T-helper 2 cell treated with Interferon-gamma antibody and Interleukin-4, amounts not matched to agents 5 μg/mL and 100 μg/mL, for 36 hours (primary cell): ENCODE measurements at places on chromosomes 11 and 22.

- DNase-seq: no peak
Observed at GRCh38 chr22:20165421-20165820, 14.6 kb upstream of the CCDC188 start.

DNA sequence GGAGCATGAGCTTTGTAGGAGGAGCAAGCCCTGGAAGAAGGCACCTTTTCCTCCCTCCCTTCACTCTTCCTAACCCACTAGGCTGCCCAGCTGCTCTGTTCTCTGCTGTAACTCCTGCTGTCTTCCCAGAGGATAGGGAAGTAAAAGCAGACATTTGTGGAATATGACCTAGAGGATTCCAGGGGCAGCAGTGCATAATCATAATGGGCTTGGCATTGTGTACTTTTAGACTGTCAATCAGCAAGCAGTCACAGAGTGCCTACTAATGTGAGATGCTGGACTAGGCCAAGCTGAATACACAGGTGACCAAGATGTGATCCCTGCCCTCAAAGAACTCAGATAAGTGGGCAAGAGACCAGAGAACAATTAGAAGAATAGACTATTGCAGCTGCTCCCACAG lies 133.0 kb downstream of the NAV2 start:
- DNase-seq: no peak

DNA sequence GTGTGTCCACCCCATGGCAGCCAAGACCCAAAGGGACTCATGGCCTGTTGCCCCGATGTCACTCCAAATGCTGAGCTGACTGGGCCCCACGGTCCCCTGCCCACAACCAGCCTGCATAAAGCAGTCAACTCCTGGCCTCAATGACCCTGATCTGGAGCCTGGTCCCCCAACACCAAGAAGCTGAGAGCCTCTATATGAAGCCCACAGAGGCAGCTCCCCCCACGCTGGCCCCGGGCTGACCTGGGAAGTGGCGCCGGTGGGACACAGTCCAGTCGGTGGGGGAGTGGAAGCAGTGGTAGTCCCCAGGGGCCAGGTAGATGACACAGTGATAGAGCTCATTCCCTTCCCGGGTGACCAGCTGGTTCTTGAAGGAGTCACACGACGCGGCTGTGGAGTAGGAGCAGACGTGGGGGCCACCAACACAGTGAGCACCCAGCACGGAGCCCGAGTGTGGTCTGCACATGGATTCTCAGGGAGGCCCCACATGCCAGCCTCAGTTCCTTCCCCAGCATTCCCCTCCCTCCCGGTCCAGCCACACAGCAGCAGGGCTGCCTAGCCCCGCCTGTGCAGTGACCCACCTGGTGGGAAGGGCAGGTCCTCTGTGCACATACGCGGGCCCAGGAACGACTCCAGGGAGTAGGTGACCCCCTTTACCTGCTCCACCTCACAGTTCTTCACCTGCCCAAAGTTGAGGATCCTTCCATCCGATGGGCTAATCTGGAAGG lies 41.1 kb downstream of the PISD start:
- DNase-seq: no peak

DNA sequence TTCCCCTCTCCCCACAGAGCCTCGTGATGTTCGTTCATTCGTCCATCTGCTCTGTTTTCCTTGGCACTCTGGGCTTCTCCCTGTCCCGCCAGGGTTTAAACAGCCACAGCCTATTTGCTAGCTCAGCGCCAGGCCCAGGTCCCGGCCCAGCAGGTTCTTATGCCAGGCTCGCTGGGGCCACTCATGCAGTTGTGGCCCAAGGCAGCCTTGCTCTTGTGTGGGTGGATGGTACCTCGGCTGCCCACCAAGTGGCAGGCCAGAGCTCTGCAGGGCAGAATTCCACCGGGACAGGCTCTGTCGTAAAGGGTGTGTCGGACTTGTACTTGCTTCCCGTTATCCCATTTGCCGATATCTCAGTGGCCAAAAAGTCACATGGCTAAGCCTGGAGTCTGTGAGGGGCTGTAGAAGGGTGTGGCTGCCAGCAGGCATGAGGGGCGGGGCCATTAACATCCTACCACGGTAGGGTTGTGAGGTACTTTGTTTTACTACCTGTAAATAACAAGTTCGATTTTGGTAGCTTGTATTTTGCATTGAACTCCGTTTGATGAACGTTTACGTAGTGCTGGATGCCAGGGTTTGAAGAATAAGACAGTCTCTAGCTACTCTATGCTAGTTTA lies 7.9 kb downstream of the FAM118A start:
- no peak for DNase-seq

GRCh38 chr11:114397349-114397982 lies 2.8 kb downstream of the C11orf71 start:
- DNase-seq: no peak

DNA sequence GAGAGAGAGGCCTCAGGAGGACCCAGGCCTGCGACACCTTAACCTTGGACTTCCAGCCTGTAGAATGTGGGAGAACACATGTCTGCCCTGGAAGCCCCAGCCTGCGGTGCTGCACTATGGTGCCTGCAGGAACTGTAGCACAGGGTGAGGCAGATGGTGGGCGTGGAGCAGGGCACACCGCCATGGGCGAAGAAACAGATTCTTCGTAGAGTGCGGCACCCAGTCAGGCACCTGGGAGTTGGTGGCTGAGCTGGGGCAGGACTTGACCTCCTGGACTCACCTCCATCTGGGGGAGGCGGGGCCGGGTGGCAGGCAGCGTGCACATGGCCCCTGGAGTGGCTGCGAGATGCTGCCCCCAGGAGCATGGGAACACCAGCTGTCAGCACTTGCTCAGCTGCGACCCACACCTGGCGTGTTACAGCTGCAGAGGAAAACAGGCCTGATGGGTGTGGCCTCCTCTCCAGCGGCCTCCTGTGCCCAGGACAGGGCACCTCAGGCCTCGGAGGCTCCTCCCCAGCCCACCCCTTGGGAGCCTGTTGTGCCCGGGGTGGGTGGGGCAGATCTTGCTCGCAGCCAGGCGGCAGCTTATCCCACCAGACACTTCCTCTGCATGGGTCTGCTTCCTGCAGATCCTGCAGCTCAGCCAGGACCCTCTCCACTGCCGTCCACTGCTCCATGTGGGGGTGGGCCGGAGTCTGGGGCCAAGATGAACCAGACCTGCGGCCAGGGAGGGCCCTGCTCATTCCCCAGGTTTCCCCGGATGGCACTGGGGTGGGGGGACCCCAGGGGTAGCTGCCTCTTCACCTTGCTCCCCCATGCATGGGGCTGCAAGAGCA lies 80.4 kb downstream of the MYEOV start:
- no peak for DNase-seq

DNA sequence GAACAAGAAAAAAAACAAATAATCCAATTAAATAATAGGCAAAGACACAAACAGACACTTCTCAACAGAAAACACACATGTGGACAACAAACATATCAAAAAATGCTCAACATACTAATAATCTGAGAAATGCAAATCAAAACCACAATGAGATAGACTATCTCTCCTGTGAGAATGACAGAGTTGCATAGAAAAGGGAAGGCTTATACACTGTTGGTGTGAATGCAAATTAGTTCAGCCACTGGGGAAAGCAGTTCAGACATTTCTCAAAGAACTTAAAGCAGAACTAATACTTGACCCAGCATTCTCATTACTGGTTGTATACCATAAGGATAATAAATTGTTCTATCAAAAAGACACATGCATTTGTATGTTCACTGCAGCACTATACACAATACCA lies 637.8 kb upstream of the LUZP2 start:
- DNase-seq: no peak

GRCh38 chr11:2864901-2865300 lies 20.7 kb downstream of the CDKN1C start:
- DNase-seq: no peak

- no peak for DNase-seq
Observed at GRCh38 chr22:29854432-29854831, 16.4 kb upstream of the ASCC2 start.

- DNase-seq: no peak
Observed at GRCh38 chr11:12085371-12086251, 24.8 kb upstream of the MICAL2 start.

DNA sequence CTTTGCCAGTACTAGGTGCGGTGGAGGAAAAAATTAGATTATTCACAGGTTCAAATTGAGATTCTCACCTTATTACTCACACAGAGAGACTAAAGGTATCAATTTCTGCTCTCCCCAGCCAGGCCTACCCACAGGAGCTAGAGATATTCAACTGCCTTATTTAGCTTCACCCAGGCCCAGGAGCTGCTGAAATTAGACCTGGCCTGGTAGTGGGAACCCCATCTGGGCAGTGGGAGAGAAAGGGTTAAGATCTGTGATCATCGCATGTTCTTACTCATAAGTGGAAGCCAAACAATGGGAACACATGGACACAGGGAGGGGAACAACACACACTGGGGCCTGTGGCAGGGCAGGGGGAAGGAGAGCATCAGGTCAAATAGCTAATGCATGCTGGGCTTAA lies 20.9 kb upstream of the MICAL2 start:
- DNase-seq: no peak

GRCh38 chr11:110435780-110436717 lies 6.3 kb downstream of the FDX1 start:
- no peak for DNase-seq

DNA sequence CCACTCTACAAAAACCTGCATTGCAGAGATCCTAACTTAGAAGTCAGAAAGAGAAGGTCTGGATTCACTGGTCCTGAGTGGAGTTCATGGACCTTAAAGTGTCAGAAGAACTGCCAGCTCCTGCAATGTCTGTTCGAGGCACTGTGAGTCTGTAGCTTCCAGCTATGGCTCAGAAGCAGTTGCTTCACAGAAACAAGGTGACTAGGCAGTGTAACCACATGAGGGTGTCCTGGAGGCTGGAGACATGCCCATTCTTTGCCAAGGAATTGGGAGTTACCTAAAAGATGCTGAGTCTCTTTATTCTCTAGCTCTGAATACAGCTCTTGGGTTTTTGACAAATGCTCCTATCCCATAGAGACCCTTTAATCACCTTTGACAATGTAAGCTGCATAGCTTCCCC lies 130.5 kb downstream of the SPON1 start:
- DNase-seq: no peak

GRCh38 chr22:39437791-39438704 lies 18.8 kb upstream of the MGAT3 start:
- DNase-seq: no peak

GRCh38 chr11:95358511-95359340 lies 127.7 kb upstream of the SESN3 start:
- DNase-seq: no peak

GRCh38 chr11:104061853-104062521 lies 25.5 kb downstream of the DDI1 start:
- DNase-seq: no peak

GRCh38 chr22:22827187-22827939 lies 60.3 kb upstream of the IGLL5 start:
- no peak for DNase-seq

DNA sequence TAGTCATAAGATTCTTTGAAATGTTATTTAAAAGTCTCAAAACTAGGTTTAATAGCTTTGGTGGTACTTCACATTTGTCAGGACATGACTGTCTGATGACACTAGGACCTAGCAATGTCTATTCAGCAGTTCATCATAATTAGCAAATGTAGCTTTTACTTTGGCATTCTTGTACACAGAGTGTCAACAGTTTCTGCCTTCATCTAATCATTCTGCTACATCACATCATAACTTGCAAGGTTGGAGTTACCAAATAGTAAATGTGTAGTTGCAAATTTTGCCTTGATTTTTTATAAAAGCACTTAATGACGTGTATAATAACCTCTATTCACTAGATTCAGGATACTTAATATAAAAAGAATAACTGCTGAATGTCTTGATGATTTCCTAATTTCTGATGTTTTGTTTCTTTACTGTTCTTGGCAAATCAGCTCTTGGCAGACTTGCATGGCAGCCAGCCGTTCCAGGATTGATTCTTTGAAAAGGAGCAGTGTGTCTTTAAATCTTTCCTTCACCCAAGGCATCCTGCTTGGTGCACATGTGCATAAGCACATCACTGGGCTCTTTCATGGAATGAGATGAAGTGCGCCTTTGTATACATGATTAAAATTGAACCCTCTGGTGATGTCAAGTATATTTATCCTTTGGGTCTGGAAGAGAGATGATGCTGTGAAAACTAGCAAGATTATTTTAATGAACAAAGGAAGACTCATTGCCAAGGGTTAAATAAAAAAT lies 12.2 kb downstream of the FBXO7 start:
- no peak for DNase-seq

DNA sequence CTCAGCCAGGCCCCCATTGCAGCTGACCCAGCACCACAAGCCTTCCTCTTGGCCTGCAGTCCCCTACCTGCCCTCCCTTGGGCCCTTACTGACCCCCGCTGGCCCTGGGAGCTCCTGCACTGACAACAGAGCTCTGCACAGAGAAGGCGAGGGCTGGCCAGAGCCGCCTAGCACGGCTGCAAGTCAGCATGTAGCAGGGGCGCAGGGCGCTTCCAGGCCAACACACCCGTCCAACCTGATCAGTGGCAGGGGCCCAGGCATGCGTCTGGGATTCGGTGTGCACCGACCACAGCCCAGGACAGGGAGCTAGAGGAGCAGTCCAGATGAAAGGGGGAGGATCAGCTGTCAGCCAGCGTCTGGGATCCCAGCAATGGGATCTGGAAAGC lies 7.6 kb downstream of the WNT7B start:
- DNase-seq: no peak

- DNase-seq: no peak
Observed at GRCh38 chr11:43130616-43131015, 181.2 kb upstream of the API5 start.

DNA sequence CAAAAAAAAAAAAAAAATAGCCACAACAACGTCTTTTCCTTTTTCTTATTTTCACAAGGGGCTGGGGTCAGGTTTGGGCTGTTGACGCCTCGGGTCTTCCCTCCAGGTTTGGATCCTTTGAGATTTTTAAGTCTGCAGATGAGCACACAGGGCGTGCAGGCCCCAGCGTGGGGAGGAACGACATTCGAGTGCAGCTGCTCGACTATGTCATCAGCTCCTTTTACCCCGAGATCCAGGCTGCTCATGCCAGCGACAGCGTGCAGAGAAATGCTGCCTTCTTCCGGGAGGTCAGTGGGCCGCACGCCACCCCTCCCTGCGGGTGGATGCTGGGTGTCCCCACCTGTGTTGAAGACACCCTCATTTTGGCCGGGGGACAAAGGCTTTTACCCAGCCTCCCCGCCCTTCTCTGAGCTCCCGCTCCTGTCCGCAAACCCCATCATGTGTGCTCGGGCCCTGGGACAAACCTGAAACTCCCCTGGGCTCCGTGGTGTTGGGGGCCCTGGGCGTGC lies 7.7 kb downstream of the SELENOO start:
- no peak for DNase-seq

DNA sequence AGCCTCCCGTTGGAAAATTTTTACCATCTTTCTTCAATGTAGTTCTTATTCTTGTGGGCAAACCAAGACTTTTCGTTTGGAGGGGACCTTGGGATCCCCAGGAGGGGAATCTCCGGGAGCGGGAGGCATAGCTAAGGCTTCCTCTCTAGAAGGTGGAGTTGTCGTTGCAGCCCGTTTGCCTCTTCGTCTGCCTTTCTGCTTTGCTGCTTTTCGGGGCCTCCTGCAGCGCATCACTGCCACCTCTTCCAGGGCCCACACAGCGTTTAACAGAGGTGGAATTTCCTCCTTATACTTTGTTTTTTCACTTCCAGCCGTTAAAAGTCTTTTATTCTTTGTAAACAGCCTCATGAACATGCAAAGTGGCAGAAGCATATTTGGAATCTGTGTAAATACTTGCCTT lies 3.5 kb upstream of the IFITM3 start:
- no peak for DNase-seq

- DNase-seq: no peak
Observed at GRCh38 chr22:30743257-30744020, 48.8 kb downstream of the OSBP2 start.

GRCh38 chr22:27682437-27682836 lies 119.1 kb downstream of the MN1 start:
- DNase-seq: no peak
